ENCODE measurements at places on chromosomes 7 and 10.

DNA sequence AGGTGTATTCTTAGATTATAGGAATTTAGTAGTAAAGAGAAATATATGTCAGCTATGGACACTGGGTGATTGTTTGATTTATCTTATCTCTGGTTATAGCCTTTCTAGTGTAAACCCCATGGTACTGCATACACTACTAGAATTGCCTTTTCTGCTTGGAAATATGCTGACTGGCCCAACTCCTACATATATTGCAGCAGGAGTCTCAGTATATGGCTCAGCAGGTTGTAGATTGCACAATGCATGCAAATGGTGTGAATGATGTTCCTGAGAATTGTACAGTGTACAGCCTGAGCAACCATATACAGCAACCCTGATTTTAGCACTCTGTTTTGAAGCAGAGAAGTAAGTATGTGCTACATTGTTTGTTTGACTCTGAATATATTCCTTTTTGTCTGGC is 153.4 kb upstream of the NPY start:
- DNase-seq: no peak

GRCh38 chr7:156095908-156096539 is 283.8 kb upstream of the SHH start:
- no peak for DNase-seq

DNA sequence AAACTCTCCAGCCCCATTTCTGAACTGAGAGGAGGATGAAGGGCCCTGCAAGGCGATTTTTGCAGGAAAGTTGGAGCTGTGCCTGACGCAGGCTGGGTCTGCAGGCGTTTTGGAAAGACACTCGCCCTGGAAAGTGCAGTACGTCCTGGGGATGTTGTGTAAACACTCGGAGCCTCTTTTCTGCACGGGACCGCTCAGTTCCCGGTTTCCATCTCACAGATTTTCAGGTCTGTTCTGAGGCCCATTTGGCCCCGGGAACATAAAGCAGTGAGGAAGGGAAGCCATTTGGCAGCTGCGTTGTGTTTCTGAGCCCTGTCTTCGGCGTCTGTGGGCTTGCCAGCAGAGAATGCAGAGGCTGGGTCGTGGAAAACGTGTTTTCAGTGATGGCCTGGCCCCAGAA is 655.0 kb upstream of the MGMT start:
- DNase-seq: no peak

DNA sequence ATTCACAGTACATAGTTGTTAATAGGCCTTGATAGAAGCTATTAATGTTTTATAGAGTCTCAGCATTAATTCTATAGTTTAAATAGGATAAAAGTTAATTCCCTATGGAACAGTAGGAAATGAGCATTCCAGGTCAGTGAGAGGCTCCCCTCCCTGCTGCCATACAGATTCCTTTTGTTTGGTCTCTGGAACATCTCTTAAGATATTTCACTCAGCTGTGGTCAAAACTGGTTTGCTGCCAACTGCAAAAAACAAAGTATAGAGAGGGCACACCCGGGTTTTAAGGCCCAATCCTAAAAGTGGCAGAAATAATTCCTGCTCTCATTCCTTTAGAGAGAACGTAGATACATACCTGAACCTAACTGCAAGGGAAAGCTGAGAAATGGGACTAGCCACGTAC is 51.3 kb downstream of the MDFIC start:
- no peak for DNase-seq

DNA sequence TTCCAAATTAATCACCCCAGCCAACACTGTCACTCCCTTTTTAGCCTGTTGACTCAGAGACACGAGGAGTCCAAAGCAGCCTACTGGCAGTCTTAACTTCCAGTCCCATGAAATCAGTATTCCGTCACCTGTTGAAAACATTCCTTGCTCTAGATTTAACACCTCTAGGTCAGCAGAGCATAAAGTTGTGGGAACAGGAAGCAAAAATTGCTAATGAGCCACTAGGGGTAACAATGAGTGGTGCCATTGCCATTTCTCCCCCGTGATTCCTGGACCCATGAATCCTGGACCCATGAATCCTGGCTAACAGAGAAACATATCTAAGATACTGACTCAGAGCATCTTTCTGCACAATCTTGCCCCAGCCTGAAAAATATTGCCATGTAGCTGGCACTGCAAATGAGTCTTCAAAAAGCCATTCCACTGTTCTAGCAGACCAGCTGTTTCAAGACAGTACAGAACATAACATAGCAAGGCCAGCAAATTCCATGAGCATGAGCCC is 252.7 kb upstream of the PTER start:
- DNase-seq: no peak

DNA sequence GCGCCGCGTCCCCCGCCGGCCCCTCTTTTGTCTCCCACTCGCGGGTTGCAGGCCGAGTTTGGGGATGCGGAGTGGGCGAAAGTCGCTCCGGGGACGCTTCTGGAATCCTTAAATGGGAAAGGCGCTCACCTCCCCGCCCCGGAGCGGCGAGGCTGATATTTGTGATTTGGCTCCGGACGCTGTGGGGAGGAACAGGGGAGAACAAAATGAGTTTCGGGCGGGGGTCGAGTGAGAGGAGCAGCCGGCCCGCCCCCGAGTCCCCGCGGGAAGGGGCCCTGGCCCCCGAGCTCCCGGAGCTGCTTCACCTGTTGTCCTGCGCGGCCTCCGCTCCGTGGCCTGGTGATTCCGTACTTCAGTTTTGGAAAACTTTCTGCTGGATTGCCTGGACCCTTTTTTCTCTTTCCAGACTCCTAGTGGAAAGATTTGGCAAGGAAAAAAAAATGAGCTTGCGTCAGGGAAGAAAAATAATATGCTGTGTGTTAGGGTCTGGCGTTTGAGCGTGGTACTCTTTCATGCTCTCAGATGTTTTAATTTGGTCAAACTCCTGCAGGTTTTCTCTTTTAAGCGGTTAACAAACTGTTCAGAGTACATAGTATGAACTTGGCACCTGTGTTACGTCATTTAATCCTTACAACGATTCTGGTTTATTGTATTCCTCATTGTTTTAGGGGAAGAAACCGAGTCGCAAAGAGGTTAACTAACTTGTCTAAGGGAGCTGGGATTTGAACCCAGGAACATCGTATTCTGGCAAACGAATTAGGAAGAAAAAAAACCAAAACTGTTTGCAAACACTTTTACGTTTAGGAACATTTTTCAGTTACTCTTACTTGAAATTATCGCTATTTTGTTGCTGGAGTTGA is 924 bp downstream of the BMPR1A start:
- DNase-seq: no peak

GRCh38 chr7:24750441-24751055 is 6.7 kb downstream of the GSDME start:
- no peak for DNase-seq

GRCh38 chr10:97291357-97292096 is 910 bp downstream of the ARHGAP19 start:
- no peak for DNase-seq

GRCh38 chr10:110214371-110214826 is 7.0 kb downstream of the MXI1 start:
- no peak for DNase-seq

DNA sequence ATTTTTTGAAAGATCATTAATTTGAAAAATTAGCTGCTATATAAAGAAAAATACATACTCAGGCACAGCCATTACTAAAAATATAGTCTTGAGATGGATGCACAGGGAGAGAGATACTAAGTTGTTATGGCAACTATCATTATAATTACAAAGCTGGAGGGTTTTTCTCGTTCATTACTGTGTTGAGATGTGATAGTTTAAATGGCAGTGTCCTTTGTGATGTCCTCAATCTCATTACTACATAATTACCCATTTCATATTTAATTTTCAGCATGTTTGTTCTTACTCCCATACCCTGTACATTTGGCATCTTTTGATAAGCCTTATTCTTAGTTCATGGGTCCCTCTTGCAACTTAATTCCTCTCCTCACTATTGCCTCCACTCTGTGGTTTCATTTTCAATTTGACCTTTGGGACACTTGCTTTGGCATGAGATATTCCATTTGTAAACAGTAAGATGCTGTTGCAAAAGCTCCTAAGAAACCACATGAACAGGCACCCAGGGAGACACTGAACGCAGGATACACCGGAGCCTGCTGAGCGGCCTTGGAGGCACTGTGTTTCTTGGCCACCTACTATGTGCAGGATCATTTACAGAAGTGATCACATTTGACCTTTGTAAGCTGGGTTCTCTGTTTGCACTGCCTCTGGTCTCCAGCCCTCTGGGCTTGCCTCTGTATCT is 4.8 kb upstream of the CPXM2 start:
- DNase-seq: no peak

DNA sequence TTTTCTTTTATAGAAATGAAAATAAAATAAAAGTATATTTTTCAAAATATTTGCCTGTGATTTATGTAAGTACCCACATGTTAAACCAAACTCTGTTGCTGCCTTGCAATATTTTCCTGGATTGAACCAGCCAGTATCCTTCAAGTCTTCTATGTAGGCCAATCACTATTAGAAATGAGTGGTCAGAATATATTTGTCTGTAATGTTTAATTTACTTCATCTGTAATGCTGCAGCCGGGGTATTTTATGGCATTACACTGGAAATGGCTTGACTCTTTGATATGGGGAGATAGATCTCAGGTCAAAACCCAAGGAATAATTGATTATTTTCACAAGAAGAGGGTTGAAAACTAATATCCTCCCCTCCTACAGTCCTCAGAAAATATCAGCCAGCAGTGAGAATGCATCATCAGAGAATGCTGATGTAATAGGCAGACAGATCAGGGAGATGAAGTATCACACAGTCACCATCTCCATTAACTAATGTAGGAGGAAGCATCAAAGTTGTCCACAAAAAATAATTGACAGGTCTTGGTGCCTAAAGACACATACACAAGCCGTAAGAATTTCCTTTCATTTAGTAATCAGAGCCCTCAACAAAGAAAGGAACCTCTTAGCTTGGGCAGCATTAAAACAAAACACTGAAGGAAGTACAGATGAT is 82.5 kb downstream of the VWDE start:
- no peak for DNase-seq

DNA sequence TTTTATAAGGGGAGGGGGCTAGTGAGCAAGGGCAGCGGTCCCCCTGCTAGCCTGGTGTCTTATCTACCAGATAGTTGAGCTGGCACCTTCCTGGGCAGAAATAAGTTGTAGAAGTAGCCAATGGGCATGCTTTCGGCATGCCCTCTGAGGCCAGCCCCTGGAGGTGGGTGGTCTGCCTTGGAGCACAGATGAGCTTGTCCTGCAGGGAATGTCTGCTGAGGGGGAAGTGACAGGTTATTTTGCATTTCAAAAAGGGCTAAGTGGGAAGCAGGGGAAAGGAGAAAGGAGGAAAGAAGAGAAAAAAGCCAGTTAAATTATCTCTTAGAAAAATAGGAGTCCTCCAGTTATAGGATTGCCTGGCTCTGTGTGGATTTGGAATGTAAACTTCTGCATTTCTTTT is 88.9 kb downstream of the GPR26 start:
- DNase-seq: no peak

GRCh38 chr10:86538547-86538946 is 17.0 kb upstream of the WAPL start:
- DNase-seq: no peak

- no peak for DNase-seq
These were observed 20.0 kb downstream of the KCP start for GRCh38 chr7:128890306-128891109.

DNA sequence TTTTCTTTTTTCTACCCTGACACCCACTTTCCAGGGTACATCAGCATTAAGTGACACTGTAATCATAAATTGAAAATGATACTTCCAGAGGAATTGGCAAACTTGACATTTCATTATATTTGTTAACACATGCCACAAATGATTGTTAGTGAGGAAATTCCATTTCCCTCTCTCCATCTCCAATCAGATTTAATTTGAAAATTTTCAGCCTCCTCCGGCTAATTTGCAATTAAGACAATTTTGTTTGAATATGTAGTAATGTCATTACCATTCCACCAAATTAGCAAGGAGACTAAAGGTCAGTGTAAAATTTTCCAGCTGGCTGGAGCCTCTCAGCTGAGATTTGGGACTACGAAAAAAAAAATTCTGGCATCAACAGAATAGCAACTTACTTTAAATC is 242.7 kb downstream of the FOXP2 start:
- no peak for DNase-seq

DNA sequence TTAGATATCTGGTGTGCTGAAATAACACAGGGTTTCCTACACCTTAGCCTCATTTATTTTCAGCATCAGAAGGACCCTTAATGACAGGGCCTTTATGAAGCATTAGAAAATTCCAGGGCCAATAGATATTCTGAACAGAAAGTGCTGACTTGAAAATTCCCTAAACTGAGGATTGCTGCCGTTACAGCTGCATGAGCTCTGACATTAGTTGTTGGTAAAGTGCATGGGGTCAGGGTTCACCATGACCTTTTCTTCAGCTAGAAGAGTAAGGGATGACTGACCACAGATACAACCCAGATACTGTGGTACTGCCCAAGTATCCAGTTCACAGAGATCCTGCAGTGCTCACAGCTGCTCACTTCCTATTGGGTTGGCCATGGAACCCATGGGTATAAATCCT is 181.7 kb upstream of the SLC25A13 start:
- DNase-seq: no peak

GRCh38 chr7:154804449-154804848 is 198.5 kb downstream of the PAXIP1 start:
- DNase-seq: no peak

DNA sequence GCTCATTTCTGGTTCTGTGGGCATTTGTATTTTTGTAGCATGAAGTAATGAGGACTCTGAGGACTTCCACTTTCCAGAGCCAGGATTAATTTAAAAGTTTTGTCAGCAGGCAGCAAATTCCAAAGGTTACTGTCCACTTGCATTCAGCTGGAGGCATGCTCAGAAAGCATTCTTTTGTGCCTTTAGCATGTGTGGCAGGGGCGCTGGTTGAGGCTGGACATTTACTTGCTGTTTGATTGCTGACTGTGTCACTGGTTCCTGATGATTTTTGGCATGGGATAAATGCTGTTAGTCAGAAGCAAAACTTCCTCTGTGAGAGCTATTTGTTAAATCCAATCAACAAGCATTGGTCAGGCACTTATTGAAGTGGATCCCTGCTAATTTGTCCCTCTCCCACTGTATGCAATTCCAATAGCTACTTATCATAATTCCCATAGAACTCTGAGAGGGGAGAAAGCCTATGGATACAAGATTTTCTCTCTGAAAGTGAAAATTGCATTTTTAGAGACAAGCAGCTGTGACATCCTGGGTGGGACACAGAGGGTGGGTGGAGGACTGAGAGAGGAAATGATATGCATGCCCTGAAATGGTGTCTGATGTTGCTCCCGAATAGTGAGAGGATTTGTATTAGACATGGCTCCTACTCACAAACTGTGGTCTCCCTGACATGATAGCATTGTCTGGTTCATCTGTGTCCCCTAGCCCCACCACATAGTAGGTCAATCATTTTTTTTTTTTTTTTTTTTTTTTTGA is 161.2 kb upstream of the WDR11 start:
- DNase-seq: no peak

DNA sequence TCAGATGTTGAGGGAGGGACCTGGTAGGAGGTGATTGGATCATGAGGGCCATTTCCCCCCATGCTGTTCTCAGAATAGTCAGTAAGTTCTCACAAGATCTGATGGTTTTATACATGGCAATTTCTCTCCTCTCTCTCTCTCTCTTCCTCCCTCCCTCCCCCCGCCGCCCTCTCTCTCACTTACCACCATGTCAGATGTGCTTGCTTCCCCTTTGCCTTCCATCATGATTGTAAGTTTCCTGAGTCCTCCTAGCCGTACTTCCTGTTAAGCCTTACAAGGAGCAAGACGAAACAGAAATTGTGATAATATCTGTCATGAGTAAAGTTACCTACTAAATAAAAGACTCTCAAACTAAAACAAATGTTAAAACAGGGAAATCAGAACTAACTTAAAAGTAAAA is 19.9 kb upstream of the GPR141 start:
- no peak for DNase-seq

- DNase-seq: no peak
These were observed 1183.9 kb upstream of the C7orf33 start for GRCh38 chr7:147406521-147407135.

- no peak for DNase-seq
These were observed 25.0 kb downstream of the IGF2BP3 start for GRCh38 chr7:23445326-23445725.

All from stimulated activated CD8-positive, alpha-beta memory T cell treated with anti-CD3 and anti-CD28 coated beads, Interleukin-7, amount 100 ng/mL, for 48 hours (primary cell).